ENCODE measurements at places on chromosomes 16 and 17.

GRCh38 chr16:86167061-86167460 lies 268.1 kb downstream of the IRF8 start:
- DNase-seq = peak; percentile 81

GRCh38 chr16:55323637-55324271 lies at the start of gene IRX6:
IRX6 (plus strand) TSS chr16:55324203; CDS start chr16:55325092, 889 bp downstream.
- DNase-seq = no peak

- no peak for DNase-seq
Measured at GRCh38 chr17:13594310-13594709, 7.4 kb downstream of the HS3ST3A1 start.

DNA sequence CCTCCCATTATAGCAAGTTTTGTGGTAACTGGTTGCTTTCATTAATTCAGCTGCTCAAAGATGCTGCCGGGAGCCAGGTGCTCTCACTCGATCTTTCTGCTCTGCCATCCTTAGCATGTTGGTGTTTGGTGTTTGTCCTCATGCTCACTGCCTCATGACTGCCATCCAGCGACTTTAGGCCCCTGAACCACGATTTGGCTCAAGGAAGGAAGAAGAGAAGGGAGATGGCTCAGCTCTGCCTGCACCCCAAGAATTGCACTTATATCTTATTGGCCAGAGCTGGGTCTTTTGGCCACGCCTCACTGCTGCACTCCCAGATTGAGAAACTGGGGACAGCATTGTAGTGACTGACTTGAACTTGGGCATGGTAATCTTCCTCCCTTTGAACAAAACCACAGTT lies 52.7 kb downstream of the ARSG start:
- no peak for DNase-seq

- DNase-seq = no peak
Measured at GRCh38 chr16:89145406-89146161, 26.0 kb upstream of the CDH15 start.

- no peak for DNase-seq
Measured at GRCh38 chr16:21600031-21600773, 825 bp downstream of the METTL9 start.

DNA sequence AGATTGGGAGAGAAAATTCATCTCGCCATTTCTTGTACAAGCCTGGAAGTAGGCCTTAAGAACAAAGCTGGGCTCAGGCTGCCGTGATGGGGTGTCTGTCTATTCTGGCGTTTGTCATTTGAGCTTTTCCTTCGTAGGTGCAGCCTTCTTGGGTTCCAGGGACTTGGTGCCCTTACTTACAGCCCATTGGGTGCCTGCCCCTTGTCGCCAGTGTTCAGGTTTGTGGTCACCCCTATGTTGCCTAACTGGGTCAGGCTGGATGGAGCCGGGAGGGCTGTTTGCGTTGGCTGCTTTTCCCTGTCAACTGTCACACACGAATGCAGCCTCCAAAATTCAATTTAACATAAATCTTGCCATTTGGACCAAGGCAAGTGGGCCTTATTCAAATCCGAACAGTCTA lies 23.7 kb upstream of the MED9 start:
- no peak for DNase-seq

- no peak for DNase-seq
Measured at GRCh38 chr16:85330694-85331188, 218.5 kb upstream of the CIBAR2 start.

DNA sequence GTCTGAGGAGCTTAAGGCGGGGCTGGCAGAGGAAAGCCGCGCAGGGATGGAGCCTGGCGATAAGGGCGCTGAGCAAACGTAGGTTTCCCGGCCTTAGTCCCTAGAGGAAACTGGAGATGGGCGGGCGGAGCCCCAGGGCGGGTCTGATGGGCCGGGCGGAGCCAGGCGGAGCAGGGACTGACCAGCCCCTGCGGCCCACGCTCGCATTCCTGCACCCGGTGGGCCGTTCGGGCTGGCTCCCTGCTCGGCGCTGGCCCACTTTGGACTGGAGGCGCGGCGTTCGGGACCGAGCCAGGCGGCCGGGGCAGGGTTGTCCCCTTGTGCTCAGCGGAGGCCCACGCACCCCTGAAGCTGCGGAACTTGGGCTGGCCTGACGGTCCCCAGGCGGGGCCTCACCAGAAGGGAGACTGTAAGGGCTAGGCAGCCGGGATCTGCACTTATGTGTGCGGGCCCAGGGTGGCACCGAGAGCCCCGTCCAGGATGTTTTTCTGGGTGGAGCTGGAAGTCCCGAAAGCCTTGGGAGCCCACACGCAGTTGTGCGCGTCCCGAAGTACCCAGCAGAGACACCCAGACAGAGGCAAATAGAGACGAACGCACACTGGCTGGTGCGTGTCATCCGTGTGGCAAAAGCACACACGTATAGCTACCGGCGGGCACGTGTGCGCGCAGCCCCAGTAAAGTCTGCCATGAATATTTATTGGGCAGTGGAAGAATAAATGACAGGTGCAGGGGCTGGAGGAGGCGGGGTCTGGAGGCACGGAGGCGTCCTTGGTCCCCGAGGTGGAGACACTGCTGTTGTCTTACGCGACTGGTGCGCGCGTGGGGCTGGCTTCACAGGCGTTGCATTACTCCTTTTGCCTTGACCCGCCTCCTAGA lies 1.4 kb downstream of the PYDC1 start:
- no peak for DNase-seq

All from sigmoid colon (tissue), 7 donors.